ENCODE measurements at places on chromosomes 3 and 15. TPM values are rescaled to one million over a fixed set of nuclear protein-coding genes. Genes with fewer than 3 reads are reported as not detected.
A peak's percentile ranks its signal among the peaks of the same experiment; 100 is the strongest.

DNA sequence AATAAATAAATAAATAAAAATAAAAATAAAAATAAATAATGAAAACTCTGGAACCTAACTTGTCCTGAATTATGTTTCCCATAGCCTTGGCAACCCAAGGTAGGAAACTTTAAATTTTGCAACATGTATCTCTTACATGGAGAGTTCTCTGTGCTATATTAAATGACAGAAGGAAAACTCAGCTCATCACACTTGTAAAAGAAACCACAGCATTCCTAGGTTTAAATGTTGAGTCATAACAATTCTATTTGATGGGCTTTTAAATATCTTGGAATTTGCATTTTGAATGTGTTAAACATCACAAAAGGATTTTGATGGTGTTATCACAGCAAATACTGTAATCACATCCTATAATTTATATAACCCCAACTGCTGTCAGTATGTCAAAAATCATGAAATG is 144.2 kb downstream of the LRTM1 start:
- no peak for DNase-seq
- no peak overlapping the region for H3K27ac ChIP-seq
- no peaks in the 10 kb centered on the region for H3K27me3 ChIP-seq
- no peaks in the 10 kb centered on the region for H3K36me3 ChIP-seq

- peak overlapping the region; percentile 90 for H3K27ac ChIP-seq
- H3K4me3 ChIP-seq, result peak overlapping the region; percentile 75
- H3K4me1 ChIP-seq, result peaks cover 19% of the 10 kb centered on the region
Measured at GRCh38 chr3:113514265-113514769, 639 bp downstream of the SPICE1 start.

GRCh38 chr3:156548902-156549301 is 6.0 kb downstream of the SSR3 start:
- peaks cover 63% of the 10 kb centered on the region for H3K4me1 ChIP-seq
- DNase-seq, result no peak
- no peak overlapping the region for H3K27ac ChIP-seq
- H3K4me3 ChIP-seq, result no peak overlapping the region
- no peaks in the 10 kb centered on the region for H3K36me3 ChIP-seq
- H3K27me3 ChIP-seq, result no peaks in the 10 kb centered on the region

GCSAM gene
- 1.5 TPM for total RNA-seq

GRCh38 chr3:58556761-58557221 is 19.8 kb upstream of the ACOX2 start:
- no peak overlapping the region for H3K4me3 ChIP-seq
- peak; percentile 87 for DNase-seq
- H3K36me3 ChIP-seq, result no peaks in the 10 kb centered on the region
- no peak overlapping the region for H3K27ac ChIP-seq
- no peaks in the 10 kb centered on the region for H3K27me3 ChIP-seq

- H3K4me3 ChIP-seq, result no peak overlapping the region
- no peak overlapping the region for H3K27ac ChIP-seq
- no peaks in the 10 kb centered on the region for H3K4me1 ChIP-seq
- H3K27me3 ChIP-seq, result no peaks in the 10 kb centered on the region
Measured at GRCh38 chr3:196989721-196990262, 21.2 kb upstream of the PIGZ start.

WDR6 gene
- total RNA-seq, result 109 TPM

- H3K27ac ChIP-seq, result peak overlapping the region; percentile 69
- no peak overlapping the region for H3K4me3 ChIP-seq
- no peaks in the 10 kb centered on the region for H3K36me3 ChIP-seq
- no peaks in the 10 kb centered on the region for H3K27me3 ChIP-seq
Measured at GRCh38 chr15:72972362-72972761, 79.9 kb upstream of the NEO1 start.

DNA sequence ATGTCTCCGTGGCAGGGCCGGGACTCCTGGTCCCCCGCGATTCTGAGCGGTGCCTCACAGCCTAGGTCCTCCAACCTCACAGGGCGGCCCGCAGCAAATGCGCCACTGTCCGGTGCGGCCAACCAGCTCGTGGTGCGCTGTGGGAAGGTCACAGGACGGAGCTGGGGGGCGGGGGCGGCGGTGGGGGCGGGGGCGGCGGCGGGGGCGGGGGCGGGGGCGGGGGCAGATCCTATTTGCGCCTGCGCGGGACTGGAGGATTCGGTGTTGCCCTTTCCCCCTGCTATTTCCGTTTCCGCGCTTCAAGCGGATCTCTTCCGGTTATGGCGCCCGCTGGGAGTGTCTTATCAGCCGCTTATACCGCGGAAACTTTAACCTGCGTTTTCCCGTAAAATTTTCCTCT is 106.7 kb upstream of the SNRPN start:
- H3K36me3 ChIP-seq, result no peaks in the 10 kb centered on the region
- no peak overlapping the region for H3K4me3 ChIP-seq
- no peak for DNase-seq
- H3K27ac ChIP-seq, result no peak overlapping the region

GRCh38 chr3:150878290-150878689 is 26.9 kb downstream of the MINDY4B start:
- H3K27me3 ChIP-seq, result no peaks in the 10 kb centered on the region
- no peak overlapping the region for H3K4me3 ChIP-seq
- no peak overlapping the region for H3K27ac ChIP-seq
- DNase-seq, result no peak

DNA sequence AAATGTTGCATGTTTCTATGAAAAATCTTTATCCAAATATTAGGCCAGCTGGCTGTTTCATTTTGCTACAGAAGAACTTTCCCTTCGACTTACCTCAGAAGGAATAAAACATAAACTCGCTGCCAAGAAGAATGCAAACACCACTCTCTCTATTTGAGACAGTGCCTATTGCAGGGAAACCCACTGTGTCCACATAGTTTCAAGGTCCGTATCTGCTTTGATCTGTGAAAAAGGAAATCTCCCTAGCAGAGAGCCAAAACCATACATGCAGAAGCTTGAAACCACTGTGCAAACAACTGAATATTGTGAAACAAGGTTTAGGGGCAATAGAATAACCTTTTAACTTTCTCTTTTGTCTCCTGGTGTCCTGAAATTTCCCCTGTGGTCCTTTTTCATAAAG is 35.0 kb upstream of the CAPN7 start:
- H3K27ac ChIP-seq, result no peak overlapping the region
- DNase-seq, result no peak
- peaks cover 5% of the 10 kb centered on the region for H3K4me1 ChIP-seq
- no peaks in the 10 kb centered on the region for H3K36me3 ChIP-seq
- H3K4me3 ChIP-seq, result no peak overlapping the region

GRCh38 chr3:17111586-17111985 is 226.8 kb downstream of the PLCL2 start:
- H3K4me1 ChIP-seq, result no peaks in the 10 kb centered on the region
- H3K4me3 ChIP-seq, result no peak overlapping the region
- no peaks in the 10 kb centered on the region for H3K36me3 ChIP-seq
- H3K27ac ChIP-seq, result no peak overlapping the region
- H3K27me3 ChIP-seq, result no peaks in the 10 kb centered on the region

DNA sequence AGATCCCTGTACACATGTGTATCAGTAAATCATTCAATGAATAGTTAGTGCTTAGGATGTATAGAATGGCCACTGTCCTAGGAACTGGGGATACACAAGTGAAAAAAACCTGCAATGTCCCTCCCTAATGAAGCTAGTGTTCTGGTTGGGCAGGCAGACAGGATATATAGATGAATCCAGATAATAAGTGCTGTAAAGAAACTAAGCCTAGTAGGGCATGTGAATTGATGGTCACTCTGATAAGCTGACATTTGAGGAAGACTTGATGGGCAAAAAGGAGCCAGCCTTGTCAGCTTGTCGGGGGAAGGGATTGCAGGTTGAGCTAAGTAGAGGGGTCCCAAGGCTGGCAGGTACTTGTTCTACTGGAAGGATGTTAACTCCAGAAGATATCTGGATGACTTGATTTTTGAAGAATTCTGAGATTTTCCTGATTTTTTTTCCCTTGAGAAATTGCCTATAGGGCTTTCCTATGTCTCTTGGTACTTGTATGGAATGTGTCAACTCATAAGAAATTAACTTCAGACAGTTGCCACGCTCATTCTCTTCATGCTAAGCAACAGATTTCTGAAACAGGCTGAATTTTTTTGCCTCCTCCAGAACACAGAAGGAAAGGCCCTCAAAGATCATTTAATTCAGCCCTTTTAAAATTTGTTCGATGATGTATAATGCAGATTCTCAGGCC is 6.3 kb upstream of the KIF23 start:
- no peaks in the 10 kb centered on the region for H3K27me3 ChIP-seq
- no peaks in the 10 kb centered on the region for H3K36me3 ChIP-seq
- H3K4me3 ChIP-seq, result no peak overlapping the region
- no peak overlapping the region for H3K27ac ChIP-seq
- no peaks in the 10 kb centered on the region for H3K4me1 ChIP-seq

P2RY13 gene
- total RNA-seq, result 0.98 TPM

ZNF620 gene
- 1.5 TPM for total RNA-seq

DNA sequence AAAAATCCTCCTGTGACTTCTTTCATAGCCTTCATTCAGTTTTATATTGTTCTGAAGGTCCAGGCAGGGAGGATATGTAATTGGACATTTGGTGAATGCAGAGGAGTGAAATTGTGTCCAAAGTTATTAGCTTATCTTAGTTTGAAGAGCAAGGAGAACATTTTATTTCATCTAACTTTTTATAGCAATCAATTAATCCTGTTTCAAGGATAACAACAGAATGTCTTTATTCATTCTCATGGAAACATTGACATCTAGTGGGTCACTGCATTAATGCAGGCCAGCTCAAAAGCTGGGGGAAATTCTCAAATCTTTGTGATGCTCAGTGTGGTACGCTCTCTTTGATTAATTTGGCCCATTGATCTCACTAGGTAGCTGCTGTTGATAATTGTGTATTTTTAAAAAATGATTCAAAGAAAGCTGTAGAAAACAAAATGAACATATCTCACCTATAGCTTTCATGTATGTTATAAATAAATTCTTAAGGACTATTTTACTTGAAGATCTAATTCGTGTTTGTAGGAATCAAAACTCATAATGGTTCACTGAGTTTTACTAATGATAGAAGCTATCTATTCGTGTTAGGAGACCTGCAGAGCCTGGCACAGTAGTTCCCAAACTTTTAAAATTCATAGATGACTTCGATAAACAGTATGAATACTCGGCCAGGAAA is 150.8 kb upstream of the KCNMB2 start:
- DNase-seq, result no peak
- peaks cover 29% of the 10 kb centered on the region for H3K4me1 ChIP-seq
- no peaks in the 10 kb centered on the region for H3K36me3 ChIP-seq
- H3K27me3 ChIP-seq, result no peaks in the 10 kb centered on the region
- H3K27ac ChIP-seq, result no peak overlapping the region

- H3K27me3 ChIP-seq, result no peaks in the 10 kb centered on the region
- H3K4me3 ChIP-seq, result no peak overlapping the region
- DNase-seq, result no peak
- H3K27ac ChIP-seq, result peak overlapping the region; percentile 40
- H3K36me3 ChIP-seq, result no peaks in the 10 kb centered on the region
Measured at GRCh38 chr3:20405744-20406143, 219.7 kb upstream of the SGO1 start.

LIPC gene
- total RNA-seq, result not detected

GRCh38 chr3:148319960-148320359 is 377.7 kb upstream of the AGTR1 start:
- no peak overlapping the region for H3K27ac ChIP-seq
- H3K4me3 ChIP-seq, result no peak overlapping the region
- no peaks in the 10 kb centered on the region for H3K27me3 ChIP-seq
- no peaks in the 10 kb centered on the region for H3K4me1 ChIP-seq

GRCh38 chr15:78977591-78978347 is 32.9 kb upstream of the CTSH start:
- no peak overlapping the region for H3K4me3 ChIP-seq
- H3K4me1 ChIP-seq, result peaks cover 5% of the 10 kb centered on the region
- H3K27ac ChIP-seq, result no peak overlapping the region
- no peaks in the 10 kb centered on the region for H3K27me3 ChIP-seq
- no peaks in the 10 kb centered on the region for H3K36me3 ChIP-seq
- DNase-seq, result no peak

- H3K4me1 ChIP-seq, result no peaks in the 10 kb centered on the region
- peak overlapping the region; percentile 51 for H3K4me3 ChIP-seq
- H3K36me3 ChIP-seq, result no peaks in the 10 kb centered on the region
- no peak overlapping the region for H3K27ac ChIP-seq
- no peaks in the 10 kb centered on the region for H3K27me3 ChIP-seq
Measured at GRCh38 chr3:62318752-62319569, 54.4 kb downstream of the FEZF2 start.

- H3K27me3 ChIP-seq, result no peaks in the 10 kb centered on the region
- no peak overlapping the region for H3K4me3 ChIP-seq
- no peak for DNase-seq
- no peaks in the 10 kb centered on the region for H3K36me3 ChIP-seq
- H3K27ac ChIP-seq, result no peak overlapping the region
Measured at GRCh38 chr3:10522646-10523303, 17.4 kb upstream of the ATP2B2 start.

GRCh38 chr3:44235604-44236484 is 5.8 kb upstream of the TOPAZ1 start:
- no peak overlapping the region for H3K27ac ChIP-seq
- no peaks in the 10 kb centered on the region for H3K27me3 ChIP-seq
- no peaks in the 10 kb centered on the region for H3K36me3 ChIP-seq
- no peak overlapping the region for H3K4me3 ChIP-seq
- H3K4me1 ChIP-seq, result no peaks in the 10 kb centered on the region

GRCh38 chr3:144502402-144502801 is 530.8 kb downstream of the DIPK2A start:
- H3K27ac ChIP-seq, result no peak overlapping the region
- no peaks in the 10 kb centered on the region for H3K4me1 ChIP-seq
- DNase-seq, result no peak
- H3K36me3 ChIP-seq, result no peaks in the 10 kb centered on the region

GRCh38 chr15:90565866-90566265 is 36.1 kb downstream of the CRTC3 start:
- H3K27me3 ChIP-seq, result no peaks in the 10 kb centered on the region
- DNase-seq, result no peak
- H3K4me3 ChIP-seq, result no peak overlapping the region

NRROS gene
- 5.4 TPM for total RNA-seq

GOLGA6L25 gene
- total RNA-seq, result not detected

GRCh38 chr15:93308026-93308690 is 219.1 kb upstream of the RGMA start:
- H3K27me3 ChIP-seq, result no peaks in the 10 kb centered on the region
- peaks cover 3% of the 10 kb centered on the region for H3K4me1 ChIP-seq
- no peaks in the 10 kb centered on the region for H3K36me3 ChIP-seq
- DNase-seq, result no peak

DNA sequence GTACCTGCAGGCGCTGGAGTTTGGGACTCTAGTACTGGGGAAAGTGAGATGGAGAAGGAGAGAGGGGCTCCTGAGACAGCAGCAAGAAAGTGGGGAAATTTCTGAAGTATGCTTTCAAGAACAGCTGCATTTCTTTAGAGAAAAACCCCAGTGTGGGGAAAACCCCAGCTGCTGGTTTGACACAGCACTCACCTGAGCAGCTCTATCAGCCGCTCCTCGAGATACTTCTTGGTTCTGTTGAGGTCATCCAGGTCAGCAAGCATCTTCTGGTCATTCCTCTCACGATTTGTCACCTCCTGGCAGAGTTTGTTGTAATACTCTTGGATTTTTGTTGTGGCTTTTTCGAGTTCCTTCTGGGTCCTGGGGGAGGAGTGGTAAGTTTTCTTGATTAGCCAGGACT is 18.8 kb downstream of the CXCR6 start:
- H3K27me3 ChIP-seq, result no peaks in the 10 kb centered on the region
- no peak overlapping the region for H3K27ac ChIP-seq
- H3K4me3 ChIP-seq, result no peak overlapping the region
- H3K36me3 ChIP-seq, result peaks cover 4% of the 10 kb centered on the region

- H3K4me1 ChIP-seq, result no peaks in the 10 kb centered on the region
- H3K36me3 ChIP-seq, result no peaks in the 10 kb centered on the region
- H3K4me3 ChIP-seq, result no peak overlapping the region
- H3K27ac ChIP-seq, result no peak overlapping the region
- no peaks in the 10 kb centered on the region for H3K27me3 ChIP-seq
Measured at GRCh38 chr3:17505856-17506255, 236.6 kb downstream of the TBC1D5 start.

GRCh38 chr3:81437683-81438082 is 323.8 kb downstream of the GBE1 start:
- DNase-seq, result no peak
- no peak overlapping the region for H3K4me3 ChIP-seq
- H3K27me3 ChIP-seq, result no peaks in the 10 kb centered on the region
- no peaks in the 10 kb centered on the region for H3K36me3 ChIP-seq
- no peaks in the 10 kb centered on the region for H3K4me1 ChIP-seq

Measured in vagina (tissue), 2 donors.